Stimulated activated CD4-positive, alpha-beta T cell treated with anti-CD3 and anti-CD28 coated beads, Interleukin-15, amount 100 ng/mL, for 1 hour (primary cell): ENCODE measurements at places on chromosomes 7 and 10.

DNA sequence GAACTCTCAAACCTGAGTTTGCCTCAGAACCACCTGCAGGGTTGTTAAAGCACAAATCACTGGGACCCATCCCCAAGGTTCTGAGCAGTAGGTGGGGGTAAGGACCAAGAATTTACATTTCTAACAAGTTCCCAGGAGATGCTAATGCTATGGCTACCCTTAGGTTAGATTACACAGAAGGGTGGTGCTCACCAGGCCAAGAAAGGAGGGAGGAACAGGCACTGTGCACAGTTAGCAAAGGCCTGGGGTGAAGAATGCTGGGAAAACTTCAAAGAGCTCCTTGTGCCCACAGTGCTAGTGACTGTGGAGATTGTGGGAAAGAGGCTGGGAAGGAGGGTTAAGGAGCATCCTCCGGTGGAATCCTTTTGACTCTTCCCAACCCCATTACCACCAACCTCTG lies 8.7 kb upstream of the PRSS2 start:
- no peak for DNase-seq

DNA sequence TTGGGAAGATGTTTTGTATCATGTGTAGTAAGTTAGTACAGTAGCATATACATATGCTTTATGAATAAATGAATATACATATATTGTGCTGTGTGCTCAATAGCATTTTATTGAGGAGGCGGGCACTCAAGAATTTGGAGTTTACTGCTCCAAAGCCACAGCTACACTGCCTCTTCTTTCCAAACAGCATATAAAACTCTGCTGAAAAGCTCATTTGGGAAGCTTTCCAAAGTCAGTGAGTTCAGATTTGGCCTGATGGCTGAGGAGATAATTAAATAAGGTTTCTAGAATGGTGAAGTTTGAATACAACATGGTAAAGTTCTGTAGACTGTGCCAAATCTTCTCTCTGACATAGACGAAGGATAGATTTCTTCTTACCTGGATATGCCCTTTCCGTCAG lies 29.8 kb downstream of the CDK1 start:
- DNase-seq: no peak

GRCh38 chr10:21529032-21529910 lies 3.8 kb upstream of the SKIDA1 start:
- DNase-seq: no peak

- DNase-seq: no peak
These were observed 590.2 kb downstream of the PTPRN2 start for GRCh38 chr7:157997471-157997870.

- no peak for DNase-seq
These were observed 35.5 kb downstream of the IKZF1 start for GRCh38 chr7:50339990-50340500.

DNA sequence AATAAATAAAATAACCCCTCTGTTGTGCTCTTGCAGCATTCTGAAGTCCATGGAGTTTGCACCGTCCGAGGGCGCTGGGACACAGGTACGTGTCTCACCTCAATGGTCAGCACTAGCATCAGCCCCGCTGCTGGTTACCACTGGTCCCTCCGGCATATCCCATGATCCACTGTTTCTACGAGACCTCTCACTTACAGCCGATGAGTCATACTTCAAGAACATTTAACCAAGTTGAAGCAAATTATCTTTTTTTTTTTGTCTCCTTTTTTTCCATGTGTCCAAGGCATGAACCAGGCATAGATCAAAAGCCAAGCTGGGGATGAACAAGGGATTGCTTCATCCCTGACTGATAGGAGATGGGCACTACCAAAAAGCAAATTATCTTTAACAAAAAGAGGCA lies 92.9 kb upstream of the SH2B2 start:
- no peak for DNase-seq

DNA sequence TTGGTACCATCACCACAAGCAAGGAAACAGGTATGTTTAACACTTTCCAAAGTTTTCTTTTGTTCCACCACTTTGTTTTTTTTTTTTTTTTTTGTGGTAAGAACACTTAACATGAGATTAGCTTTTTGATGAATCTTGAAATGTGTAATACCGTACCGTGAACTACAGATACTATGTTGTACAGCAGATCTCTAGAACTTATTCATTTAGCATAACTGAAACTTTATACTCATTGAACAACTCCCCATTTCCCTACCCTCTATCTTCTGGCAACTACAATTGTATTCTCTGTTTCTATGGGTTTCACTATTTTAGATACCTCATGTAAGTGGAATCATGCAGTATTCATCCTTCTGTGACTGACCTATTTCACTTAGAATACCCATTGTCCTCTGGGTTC lies 162.7 kb upstream of the ITGB1 start:
- DNase-seq: no peak

DNA sequence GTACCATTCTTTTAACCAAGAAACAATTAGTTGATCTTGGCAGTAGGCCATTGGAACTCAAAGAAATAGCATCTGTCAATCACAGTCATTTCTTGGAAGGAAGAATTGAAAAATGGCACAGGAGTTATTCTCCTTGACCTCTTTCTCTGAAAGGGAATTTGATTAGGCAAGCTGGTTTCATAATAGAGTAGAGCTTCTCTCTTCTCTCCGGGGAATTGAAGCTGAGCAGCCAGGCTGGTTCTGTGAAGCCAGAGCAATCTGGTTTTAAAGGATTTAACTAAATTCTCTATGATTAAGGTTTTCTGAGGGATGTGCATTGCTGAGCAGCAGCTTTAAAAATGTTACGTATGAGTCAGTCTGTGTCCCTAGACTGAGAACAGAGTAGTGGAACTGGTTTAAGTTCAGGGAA lies 70.2 kb downstream of the AHCYL2 start:
- no peak for DNase-seq

DNA sequence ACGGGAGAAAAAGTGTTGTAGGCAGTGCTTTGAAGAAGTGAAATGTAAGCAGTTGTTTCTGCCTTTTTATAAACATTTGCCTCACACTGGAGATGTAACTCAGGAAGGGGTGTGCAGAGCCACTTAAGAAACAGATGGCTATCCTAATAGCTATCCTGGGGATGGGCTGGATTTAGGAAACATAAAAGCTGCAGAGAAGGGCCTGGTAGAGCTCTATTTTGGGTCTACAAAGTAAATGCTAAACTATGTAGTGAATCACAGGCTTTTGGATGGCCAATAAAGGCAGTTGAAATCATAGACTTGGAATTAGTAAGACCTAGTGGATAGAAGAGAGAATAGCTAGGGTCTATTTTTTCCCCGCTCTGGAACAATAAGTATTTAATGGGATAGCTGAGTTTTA lies 79.9 kb upstream of the AGR3 start:
- no peak for DNase-seq

GRCh38 chr7:26535483-26536007 lies 243.9 kb downstream of the SNX10 start:
- no peak for DNase-seq

DNA sequence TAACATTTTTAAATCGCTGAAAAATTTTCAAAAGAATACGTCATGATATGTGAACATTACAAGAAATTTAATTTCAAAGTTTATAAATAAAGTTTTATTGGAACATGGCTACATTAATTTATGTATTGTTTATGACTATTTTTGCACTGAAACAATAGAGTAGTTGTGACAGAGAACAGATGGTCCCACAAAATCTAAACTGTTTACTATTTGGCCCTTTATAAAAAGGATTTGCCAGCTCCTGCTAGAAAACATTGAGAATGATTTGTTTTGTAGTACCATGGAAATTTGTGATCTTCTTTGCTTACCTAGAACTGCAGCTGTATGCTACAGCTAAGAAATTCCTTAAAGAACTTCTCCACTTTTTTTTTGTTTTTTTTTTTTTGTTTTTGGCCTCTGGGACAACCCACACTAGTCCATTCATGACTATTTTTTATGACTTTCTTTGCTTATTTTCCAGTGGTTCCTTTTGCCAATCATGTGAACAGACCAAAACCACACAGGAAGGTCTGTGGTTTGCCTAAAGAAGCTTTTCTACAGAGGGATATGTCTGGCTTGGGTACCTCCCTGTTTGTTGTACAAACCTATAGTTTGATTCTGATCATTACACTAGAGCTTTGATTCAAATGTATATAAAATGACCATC lies 55.7 kb downstream of the ST7 start:
- DNase-seq: no peak

DNA sequence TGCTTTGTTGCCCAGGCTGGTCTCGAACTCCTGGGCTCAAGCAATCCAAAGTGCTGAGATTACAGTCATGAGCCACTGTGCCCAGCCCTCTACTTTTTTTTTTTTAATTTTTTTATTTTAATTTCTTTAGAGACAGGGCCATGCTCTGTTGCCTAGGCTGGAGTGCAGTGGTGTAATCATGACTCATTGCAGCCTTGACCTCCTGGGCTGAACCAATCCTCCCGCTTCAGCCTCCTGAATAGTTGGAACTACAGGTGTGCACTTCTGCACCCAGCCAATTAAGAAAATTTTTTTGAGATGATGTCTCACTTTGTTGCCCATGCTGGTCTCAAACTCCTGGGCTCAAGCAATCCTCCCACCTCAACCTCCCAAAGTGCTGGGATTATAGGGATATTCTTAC lies 528.6 kb downstream of the GATA3 start:
- no peak for DNase-seq

- no peak for DNase-seq
These were observed 146.0 kb downstream of the PLXNA4 start for GRCh38 chr7:132430041-132430855.

GRCh38 chr10:97923057-97923456 lies 73.4 kb downstream of the GOLGA7B start:
- DNase-seq: no peak

- no peak for DNase-seq
These were observed 74.8 kb downstream of the ZRANB1 start for GRCh38 chr10:125016611-125017202.

GRCh38 chr7:27140126-27140857 lies 3.2 kb downstream of the HOXA5 start:
- DNase-seq: no peak

GRCh38 chr10:88281592-88282347 lies 301.3 kb downstream of the RNLS start:
- DNase-seq: no peak

DNA sequence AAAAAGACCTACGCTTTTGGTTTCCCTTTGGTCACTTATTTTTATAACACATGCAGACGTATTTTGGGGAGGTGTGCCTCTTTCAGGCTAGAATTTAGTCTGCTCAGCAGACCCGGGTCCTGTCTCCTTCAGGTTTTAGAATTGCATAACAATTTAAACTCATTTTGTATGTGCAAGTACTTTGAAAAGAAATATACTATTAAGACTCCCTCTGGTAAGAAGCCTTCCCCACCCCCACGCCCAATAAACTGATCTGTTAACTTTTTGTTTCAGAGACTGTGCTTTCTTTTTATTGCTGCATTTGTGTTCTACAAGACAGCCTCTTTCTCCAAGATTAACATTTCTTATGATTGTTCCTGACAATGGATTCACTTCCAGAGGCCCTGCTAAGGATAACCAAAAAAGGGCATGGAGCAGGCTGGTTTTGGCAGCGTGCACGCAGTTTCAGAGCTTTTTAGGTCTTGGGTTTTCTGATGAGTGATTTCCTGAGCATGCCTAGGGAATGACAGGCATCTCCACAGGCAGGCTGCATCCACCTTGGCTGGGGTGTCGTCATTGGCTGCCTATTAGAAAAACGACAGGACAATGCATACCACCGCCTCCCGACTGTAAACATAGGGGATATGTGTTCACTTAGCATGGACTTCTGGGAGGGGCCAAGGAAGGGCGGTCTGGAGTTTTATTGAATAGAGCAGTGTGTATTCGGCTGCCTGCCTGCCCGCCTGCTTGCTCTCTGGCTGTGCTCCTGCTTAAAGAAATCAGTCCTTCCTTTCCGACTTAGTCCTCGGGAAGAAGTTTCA lies at the start of gene CALD1:
CALD1 (plus strand) TSS at position 694 of the 800 bp plus-strand sequence. CDS start 88,100 bp downstream, outside the sequence.
- no peak for DNase-seq

DNA sequence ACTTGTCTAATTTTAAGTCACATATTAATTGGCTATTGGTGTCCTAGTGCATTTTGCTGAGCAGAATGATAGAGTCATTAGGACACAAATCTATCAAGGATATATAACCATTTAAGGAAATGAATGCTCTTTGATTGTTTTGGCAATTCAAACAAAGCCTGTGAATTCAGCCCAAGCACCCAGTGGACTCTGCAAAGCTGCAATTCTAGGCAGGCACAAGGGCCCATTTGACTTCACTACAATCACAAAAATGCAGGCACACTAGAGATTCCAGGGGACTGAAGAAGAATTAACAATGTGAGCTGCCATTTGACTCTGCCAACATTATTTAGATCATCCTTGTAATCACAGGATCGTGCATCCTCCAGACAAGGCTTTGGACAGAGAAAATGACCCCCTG lies 544.2 kb upstream of the PHF14 start:
- DNase-seq: no peak

GRCh38 chr10:61346796-61347413 lies 106.3 kb downstream of the TMEM26 start:
- no peak for DNase-seq

- peak; percentile 57 for DNase-seq
These were observed 172.6 kb upstream of the TNRC18 start for GRCh38 chr7:5596046-5596895.

GRCh38 chr10:45373003-45373575 lies 927 bp upstream of the ALOX5 start:
- no peak for DNase-seq

DNA sequence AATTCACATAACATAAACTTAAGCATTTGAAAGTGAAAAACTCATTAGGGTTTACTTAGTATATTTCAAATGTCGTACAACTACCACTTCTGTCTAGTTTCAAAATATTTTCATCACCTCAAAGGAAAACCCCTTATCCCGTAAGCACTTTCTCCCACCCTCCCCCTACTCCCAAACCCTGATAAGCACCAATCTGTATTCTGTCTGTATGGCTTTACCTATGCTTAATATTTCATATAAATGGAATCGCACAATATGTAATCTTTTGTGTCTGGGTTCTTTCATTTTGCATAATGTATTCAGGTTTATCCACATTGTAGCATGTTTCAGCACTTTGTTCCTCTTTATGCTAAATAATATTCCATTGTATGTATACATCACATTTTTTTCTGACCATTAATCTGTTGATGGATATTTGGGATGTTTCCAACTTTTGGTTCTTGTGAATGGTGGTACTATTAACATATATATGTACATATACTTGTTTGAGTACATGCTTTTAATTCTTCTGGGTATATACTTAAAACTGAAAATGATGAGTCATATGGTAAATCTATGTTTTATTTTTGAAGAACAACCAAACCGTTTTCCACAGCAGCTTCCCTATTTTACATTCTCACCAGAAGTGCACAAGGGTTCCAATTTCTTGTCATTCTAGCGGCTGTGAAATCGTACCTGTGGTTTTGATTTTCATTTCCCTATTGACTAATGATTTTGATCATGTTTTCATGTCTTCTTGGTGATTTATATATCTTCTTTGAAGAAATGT lies 6.2 kb upstream of the STARD3NL start:
- no peak for DNase-seq

GRCh38 chr10:71272056-71272771 lies 46.8 kb upstream of the SLC29A3 start:
- no peak for DNase-seq

DNA sequence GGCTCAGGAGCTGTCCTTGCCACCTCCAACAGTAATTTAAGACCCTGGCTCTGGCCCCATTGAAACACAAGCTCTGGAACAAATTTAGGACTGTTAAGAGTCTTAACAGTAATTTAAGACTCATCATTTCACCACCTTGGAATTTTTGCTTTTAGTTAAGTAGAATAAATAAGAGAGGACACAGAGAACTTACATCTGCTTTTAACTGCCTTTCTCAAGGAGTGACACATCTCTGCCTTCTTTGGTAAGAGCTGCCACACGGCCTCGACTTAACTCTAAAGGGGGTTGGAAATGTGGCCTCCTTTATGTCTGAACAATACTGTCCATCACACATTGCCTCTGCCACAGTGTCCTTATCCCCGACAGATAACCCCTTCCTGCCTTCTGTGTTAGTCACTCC lies 77.9 kb downstream of the HERPUD2 start:
- no peak for DNase-seq

- no peak for DNase-seq
These were observed at the start of gene CLRN3 for GRCh38 chr10:127892743-127893142. TSS of gene CLRN3 (minus strand) at chr10:127892941. CDS start at chr10:127892784, 157 bp downstream.
